ENCODE measurements at places on chromosomes 1 and 21. TPM values are rescaled to one million over a fixed set of nuclear protein-coding genes. Genes with fewer than 3 reads are reported as not detected.

DNA sequence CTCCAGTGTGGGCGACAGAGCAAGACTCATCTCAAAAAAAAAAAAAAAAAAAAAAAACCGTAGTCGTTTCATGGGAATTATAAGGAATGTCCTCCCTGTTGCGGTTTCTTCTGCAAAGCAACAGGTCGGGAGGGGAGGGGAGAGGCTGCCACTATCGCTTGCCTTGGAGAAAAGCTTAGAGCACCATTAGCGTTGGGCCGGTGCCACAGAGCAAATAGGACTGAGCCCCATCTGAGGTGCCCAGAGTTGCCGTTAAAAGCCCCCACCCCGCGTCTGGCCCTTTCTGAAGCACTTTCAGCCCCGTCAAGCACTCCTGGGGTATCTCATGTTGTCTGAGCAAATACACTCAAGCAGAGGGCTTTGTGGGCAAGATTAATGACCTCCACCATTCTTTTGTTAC is 2.2 kb downstream of the RIPPLY3 start:
- H3K27me3 ChIP-seq: peaks cover 32% of the 10 kb centered on the region
- H3K4me1 ChIP-seq: peaks cover 13% of the 10 kb centered on the region
- no peaks in the 10 kb centered on the region for H3K36me3 ChIP-seq
- H3K27ac ChIP-seq: no peak overlapping the region
- no peak for DNase-seq

DNA sequence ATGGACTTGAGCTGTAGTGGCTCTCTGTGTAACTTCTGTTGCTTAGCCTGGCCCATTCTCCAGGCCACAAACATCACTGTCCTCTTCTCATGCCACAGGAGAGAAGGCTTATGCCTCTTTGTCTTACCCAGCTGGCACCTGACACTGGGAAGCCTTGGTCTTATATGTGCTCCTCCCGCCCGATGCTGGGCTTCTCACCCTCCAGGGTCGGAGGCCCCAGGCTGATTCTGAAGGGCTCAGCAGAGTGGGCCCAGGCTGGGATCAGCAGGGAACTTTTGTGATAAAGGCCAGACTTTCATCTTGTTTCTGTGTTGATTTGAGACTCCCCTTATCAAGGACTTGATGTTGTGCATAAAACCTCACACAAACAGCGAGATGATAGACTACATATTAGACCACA is 29.8 kb downstream of the TRPM2 start:
- H3K27me3 ChIP-seq: no peaks in the 10 kb centered on the region
- H3K36me3 ChIP-seq: peaks cover 42% of the 10 kb centered on the region
- H3K4me1 ChIP-seq: no peaks in the 10 kb centered on the region
- no peak overlapping the region for H3K27ac ChIP-seq
- no peak overlapping the region for H3K4me3 ChIP-seq
- DNase-seq: no peak

DNA sequence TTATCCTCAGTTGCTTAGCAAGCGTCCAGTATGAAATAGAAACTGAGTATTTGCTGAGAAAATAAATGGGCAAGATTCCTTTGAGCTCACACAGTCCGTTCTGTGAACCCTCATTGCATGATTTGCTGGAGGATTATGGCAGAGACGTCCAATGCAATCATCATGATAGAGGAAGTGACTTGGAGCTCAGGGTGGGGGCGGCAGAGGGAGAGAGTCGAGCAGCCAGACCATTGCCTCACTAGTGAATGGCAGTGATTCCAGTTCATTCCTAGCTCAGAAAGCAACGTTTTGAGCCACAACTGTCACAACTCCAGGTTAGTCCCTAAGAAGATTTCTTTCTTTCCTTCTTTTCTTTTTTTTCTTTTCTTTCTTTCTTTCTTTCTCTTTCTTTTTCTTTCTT is 27.5 kb upstream of the COL9A2 start:
- peaks cover 11% of the 10 kb centered on the region for H3K36me3 ChIP-seq
- DNase-seq: no peak
- peaks cover 40% of the 10 kb centered on the region for H3K4me1 ChIP-seq
- no peaks in the 10 kb centered on the region for H3K27me3 ChIP-seq
- peak overlapping the region; percentile 59 for H3K27ac ChIP-seq

DNA sequence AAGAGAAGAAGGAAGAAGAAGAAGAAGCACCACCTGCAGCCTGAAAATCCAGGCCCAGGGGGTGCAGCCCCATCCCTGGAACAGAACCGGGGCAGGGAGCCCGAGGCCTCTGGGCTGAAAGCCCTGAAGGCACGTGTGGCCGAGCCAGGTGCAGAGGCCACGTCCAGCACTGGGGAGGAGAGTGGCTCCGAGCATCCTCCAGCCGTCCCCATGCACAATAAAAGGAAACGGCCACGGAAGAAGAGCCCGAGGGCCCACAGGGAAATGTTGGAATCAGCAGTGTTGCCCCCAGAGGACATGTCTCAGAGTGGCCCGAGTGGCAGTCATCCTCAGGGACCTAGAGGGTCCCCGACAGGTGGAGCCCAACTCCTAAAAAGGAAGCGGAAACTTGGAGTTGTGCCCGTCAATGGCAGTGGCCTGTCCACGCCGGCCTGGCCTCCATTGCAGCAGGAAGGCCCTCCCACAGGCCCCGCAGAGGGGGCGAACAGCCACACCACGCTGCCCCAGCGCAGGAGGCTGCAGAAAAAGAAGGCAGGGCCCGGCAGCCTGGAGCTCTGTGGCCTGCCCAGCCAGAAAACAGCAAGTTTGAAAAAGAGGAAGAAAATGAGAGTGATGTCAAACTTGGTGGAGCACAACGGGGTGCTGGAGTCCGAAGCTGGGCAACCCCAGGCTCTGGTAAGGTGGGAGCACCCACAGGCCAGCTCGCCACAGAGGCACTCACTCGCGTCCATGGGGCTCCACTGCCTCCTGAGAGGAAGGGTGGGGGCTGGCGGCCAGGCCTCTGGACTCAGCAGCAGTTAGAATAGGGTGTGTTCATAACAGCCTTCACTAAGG is 28.4 kb downstream of the RRP1B start:
- no peaks in the 10 kb centered on the region for H3K27me3 ChIP-seq
- no peak overlapping the region for H3K4me3 ChIP-seq
- H3K27ac ChIP-seq: no peak overlapping the region
- peaks cover 7% of the 10 kb centered on the region for H3K4me1 ChIP-seq

DNA sequence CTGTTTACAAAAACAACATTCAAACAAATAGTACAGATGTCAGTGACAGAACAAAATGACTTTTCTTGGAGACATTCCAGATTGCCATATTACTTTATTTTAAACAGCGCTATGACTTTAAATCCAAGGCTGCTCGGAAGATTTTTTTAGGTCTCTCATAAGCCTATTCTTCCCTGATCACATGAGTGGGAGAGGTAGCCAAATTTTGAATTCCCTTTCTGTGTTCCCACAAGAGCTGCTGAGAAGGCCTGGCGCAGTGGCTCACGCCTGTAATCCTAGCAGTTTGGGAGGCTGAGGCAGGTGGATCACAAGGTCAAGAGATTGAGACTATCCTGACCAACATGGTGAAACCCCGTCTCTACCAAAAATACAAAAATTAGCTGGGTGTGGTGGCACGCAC is 53.7 kb downstream of the SLC35A3 start:
- H3K27me3 ChIP-seq: no peaks in the 10 kb centered on the region
- H3K27ac ChIP-seq: no peak overlapping the region
- H3K4me1 ChIP-seq: peaks cover 8% of the 10 kb centered on the region

- H3K27me3 ChIP-seq: peaks cover 40% of the 10 kb centered on the region
- no peaks in the 10 kb centered on the region for H3K36me3 ChIP-seq
- H3K27ac ChIP-seq: no peak overlapping the region
- no peak overlapping the region for H3K4me3 ChIP-seq
- no peaks in the 10 kb centered on the region for H3K4me1 ChIP-seq
Observed at GRCh38 chr1:112472142-112472541, 36.6 kb upstream of the WNT2B start.

- no peaks in the 10 kb centered on the region for H3K27me3 ChIP-seq
- no peak for DNase-seq
- H3K4me1 ChIP-seq: peaks cover 25% of the 10 kb centered on the region
- peaks cover 38% of the 10 kb centered on the region for H3K36me3 ChIP-seq
- H3K27ac ChIP-seq: peak overlapping the region; percentile 82
Observed at GRCh38 chr1:21175324-21175669, 1.4 kb downstream of the EIF4G3 start.

GRCh38 chr1:8438489-8438888 is 120.6 kb downstream of the SLC45A1 start:
- no peak for DNase-seq
- no peak overlapping the region for H3K4me3 ChIP-seq
- H3K36me3 ChIP-seq: peaks cover 35% of the 10 kb centered on the region
- peaks cover 11% of the 10 kb centered on the region for H3K4me1 ChIP-seq
- no peaks in the 10 kb centered on the region for H3K27me3 ChIP-seq

DNA sequence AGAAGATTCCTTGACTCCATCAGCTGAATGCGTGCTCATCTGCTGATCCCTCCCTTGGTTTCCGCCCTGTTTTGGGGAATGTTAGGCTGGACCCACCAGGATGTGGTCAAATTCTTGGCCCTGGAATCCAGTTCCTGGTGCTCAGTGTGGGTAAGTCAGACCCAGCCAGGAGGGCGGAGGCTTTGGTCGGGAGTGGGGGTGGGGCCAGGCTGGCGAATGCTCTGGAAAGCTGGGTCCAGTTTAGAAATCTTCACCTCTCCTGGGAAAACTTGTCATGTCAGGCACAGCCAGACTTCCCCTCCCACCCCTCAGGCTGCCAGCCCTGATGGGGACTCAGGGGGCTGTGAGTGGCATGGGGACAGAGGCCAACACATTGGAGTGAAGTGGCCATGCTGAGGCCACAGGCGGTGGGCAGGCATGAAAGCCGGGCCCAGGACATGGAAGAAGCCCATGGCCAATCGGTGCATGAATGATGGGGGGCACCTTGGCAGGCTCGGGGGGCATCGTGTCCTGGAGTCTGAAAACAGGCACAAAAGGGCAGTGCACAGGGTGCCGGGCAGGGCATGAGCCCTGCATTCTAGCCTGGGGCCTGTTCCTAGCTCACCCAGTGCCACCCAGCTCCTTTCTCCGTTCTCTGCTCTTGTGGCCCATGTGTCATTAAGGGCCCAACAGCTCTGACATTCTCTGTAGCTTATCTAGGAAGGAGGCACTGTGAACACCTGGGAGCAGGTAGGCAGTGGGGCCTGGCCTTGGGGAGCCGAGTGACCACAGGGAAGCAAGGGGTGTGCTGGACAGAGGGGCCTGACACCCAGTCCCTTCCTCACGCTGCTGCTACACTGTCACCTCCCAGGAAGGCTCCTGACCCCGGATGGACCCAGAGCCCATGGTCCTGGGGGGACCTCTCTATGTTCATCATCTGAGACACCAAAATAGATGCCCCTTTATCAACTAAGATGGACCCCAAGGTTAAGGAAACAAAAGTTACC is 14.6 kb upstream of the PADI1 start:
- H3K27me3 ChIP-seq: no peaks in the 10 kb centered on the region
- H3K27ac ChIP-seq: no peak overlapping the region
- no peaks in the 10 kb centered on the region for H3K36me3 ChIP-seq
- H3K4me1 ChIP-seq: no peaks in the 10 kb centered on the region
- no peak overlapping the region for H3K4me3 ChIP-seq

DNA sequence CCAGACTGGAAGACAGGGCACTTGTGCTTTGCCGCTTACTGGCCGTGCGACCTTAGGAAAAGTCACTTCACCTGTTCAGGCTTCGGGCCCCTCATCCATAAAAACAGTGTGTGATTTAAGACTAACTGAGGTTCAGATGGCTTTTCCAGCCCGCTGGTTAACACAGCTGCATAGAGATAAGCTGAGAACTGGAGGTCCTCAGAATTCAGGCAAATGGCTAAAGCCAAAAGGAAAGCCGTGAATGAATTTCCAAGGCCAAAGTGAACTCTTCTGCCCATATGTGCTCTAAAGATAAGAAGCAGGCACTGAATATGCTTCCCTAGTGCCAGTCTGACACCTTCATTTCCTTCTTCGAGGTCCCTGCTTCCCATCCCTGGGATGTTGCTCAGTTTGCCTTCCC is 23.5 kb upstream of the SARS1 start:
- peaks cover 1% of the 10 kb centered on the region for H3K27me3 ChIP-seq
- no peaks in the 10 kb centered on the region for H3K36me3 ChIP-seq
- no peak overlapping the region for H3K27ac ChIP-seq
- H3K4me1 ChIP-seq: peaks cover 2% of the 10 kb centered on the region
- DNase-seq: no peak

GRCh38 chr1:84412316-84412942 is 14.1 kb downstream of the DNASE2B start:
- no peak for DNase-seq
- H3K4me1 ChIP-seq: no peaks in the 10 kb centered on the region
- no peak overlapping the region for H3K27ac ChIP-seq
- no peaks in the 10 kb centered on the region for H3K27me3 ChIP-seq

DNA sequence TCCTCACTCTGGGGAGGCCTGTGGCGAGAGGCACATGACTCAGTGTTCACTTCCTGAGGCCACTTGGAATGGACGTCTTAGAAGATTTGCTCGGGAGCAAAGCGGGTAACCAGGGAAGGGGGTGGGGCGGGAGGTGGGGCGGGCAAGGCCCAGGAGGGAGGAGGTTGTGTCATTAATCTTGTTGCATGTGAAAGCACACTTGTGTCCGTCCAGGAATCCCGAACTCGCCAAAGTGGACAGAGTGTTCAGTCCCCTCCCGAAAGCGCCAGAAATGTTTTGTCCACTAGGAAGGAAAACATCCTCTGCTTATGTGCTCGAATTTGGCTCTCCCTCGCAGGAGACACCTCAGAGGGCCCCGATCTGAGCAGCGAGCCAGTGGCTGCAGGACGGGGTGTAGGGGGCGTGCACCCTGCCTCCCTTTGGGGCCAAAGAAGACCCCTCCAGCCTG is 84.2 kb downstream of the SPSB1 start:
- H3K4me3 ChIP-seq: no peak overlapping the region
- no peaks in the 10 kb centered on the region for H3K27me3 ChIP-seq
- no peak overlapping the region for H3K27ac ChIP-seq
- DNase-seq: no peak
- H3K36me3 ChIP-seq: no peaks in the 10 kb centered on the region

DNA sequence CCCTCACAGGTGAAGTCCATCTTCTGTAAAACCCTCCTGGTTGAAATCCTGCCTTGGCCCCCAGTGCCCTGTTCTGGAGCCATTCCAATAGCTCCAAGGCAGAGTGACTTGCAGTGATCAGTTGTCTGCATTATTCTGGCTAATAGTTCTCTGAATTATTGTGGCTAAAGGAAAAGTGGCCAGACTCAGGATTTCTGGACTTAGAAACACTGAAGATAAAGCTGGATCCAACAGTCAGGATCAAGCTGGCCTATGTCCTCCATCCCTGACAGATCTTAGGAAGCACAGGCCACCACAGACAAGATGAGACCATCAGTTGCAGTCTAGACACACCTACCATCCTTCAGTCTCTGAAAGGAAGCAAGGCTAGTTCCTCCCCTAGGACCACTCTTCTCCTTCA is 801 bp upstream of the C2CD4D start:
- peaks cover 26% of the 10 kb centered on the region for H3K36me3 ChIP-seq
- peaks cover 36% of the 10 kb centered on the region for H3K4me1 ChIP-seq
- H3K4me3 ChIP-seq: peak overlapping the region; percentile 78
- H3K27ac ChIP-seq: peak overlapping the region; percentile 80
- H3K27me3 ChIP-seq: no peaks in the 10 kb centered on the region

The NBPF6 gene
- 0.23 TPM for total RNA-seq

The ZNF687 gene
- 25.0 TPM for total RNA-seq

The LIX1L gene
- total RNA-seq: 39.4 TPM

The RAB29 gene
- total RNA-seq: 26.7 TPM

The LCE1C gene
- total RNA-seq: not detected

The DRAXIN gene
- 0.07 TPM for total RNA-seq

The TMEM200B gene
- total RNA-seq: 0.44 TPM

The RHOU gene
- total RNA-seq: 0.28 TPM

The PRR9 gene
- not detected for total RNA-seq

Measured in activated T-helper 2 cell treated with anti-CD3 and anti-CD28 coated beads, Interferon-gamma antibody, Interleukin-2, Interleukin-4, amounts not matched to agents 10 μg/mL and 5 μg/mL and 100 μg/mL, durations not matched to agents 14 hours and 24 hours and 36 hours (primary cell).